ENCODE measurements at places on chromosomes 11 and 22. TPM values are rescaled to one million over a fixed set of nuclear protein-coding genes. Genes with fewer than 3 reads are reported as not detected.

The OR2AT4 gene
- not detected for total RNA-seq

The TNNI2 gene
- total RNA-seq: 0.81 TPM

The P2RX6 gene
- total RNA-seq: 0.26 TPM

The UPK3A gene
- total RNA-seq: not detected

The TMEM184B gene
- 96.3 TPM for total RNA-seq

GRCh38 chr11:37704791-37705190, 1106.8 kb upstream of the RAG2 start:
- DNase-seq: no peak
- H3K4me1 ChIP-seq: no peaks in the 10 kb centered on the region
- H3K27ac ChIP-seq: no peak overlapping the region
- H3K4me3 ChIP-seq: no peak overlapping the region

- H3K4me1 ChIP-seq: peaks cover 9% of the 10 kb centered on the region
- H3K36me3 ChIP-seq: no peaks in the 10 kb centered on the region
- peak; percentile 77 for DNase-seq
Observed at GRCh38 chr11:110093407-110094297, 460 bp downstream of the ZC3H12C start.

- H3K4me3 ChIP-seq: no peak overlapping the region
- H3K27ac ChIP-seq: no peak overlapping the region
- no peaks in the 10 kb centered on the region for H3K27me3 ChIP-seq
- no peaks in the 10 kb centered on the region for H3K36me3 ChIP-seq
Observed at GRCh38 chr11:98800696-98801095, 220.1 kb upstream of the CNTN5 start.

GRCh38 chr11:68146704-68147474, 25.7 kb upstream of the CHKA start:
- H3K36me3 ChIP-seq: no peaks in the 10 kb centered on the region
- no peak for DNase-seq
- H3K27me3 ChIP-seq: no peaks in the 10 kb centered on the region
- H3K4me1 ChIP-seq: no peaks in the 10 kb centered on the region
- no peak overlapping the region for H3K4me3 ChIP-seq
- H3K27ac ChIP-seq: no peak overlapping the region

- no peak overlapping the region for H3K4me3 ChIP-seq
- H3K27ac ChIP-seq: no peak overlapping the region
- no peaks in the 10 kb centered on the region for H3K36me3 ChIP-seq
- no peaks in the 10 kb centered on the region for H3K4me1 ChIP-seq
Observed at GRCh38 chr11:64341851-64342791, 2.1 kb downstream of the CCDC88B start.

DNA sequence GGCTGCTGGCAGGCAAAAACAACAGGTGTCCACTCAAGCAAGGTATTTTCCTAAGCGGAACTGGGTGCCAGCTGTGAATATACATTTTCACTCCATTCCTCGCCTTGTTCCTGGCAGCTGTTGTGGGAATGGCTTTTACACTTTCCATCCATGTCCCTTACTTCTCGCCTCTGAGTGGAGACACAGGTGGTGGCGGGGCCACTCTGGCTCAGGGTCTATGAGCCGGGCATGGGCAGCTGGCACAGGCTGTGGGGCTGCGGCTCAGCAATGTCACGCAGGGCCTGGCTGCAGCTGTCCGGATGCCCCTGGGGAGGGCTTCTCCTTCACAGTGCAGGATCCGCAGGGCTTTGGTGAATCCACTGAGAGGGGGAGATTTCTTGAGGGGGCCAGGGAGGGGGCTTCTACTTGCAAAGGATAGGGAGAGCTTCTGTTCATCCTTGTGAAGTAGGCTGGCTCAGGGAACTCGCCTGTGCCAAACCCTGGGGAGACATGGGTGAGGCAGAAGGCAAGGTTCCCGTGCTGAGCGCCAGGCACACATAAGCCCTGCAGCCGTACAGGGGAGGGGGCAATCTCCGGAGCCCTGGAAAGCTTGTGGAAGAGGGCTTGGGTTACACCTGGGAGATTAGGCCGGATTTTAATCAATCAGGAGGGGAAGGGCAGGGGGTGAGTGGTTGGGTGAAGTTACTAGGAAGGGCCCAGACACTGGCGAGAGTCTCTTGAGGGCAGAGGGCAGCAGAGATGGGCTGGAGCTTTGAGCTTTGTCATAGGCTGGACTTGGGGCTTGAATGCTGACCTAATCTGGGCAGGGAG, 45.7 kb downstream of the KCNQ1OT1 start:
- no peaks in the 10 kb centered on the region for H3K36me3 ChIP-seq
- peak; percentile 70 for DNase-seq
- H3K27ac ChIP-seq: no peak overlapping the region

DNA sequence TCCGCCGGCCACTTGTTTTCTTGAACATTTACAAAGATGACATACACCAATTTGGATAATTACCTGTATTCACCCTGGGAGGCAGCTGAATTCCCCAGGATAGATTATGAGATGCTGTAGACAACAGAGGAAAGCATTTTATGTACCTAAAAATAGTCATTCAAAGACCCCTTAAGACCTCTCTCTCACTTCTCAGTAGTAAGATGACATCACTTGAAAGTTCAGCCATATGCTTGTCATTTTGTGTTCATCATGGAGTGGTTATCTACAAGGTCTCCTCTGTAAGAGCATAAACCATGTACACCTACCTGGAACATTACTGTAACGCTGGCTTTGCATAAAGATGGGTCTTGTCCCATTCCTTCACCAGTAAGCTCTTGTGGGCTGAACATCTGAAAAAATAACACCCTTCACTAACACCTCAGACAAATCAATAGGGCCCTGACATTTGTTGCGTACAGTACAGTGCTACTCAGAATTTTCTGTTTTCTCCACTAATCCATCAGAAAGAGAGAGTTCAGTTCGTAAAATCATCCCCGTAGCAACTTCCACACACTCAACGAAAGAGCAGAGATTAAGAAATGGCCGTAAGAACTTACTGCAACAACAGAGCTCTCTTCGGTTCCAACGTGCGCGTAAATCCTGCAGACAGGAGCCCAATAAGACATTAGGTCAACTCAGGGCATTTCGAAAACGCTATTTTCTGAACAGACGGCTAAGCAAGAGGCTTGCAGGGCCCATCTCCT, 15.6 kb upstream of the WDR74 start:
- DNase-seq: peak; percentile 24
- no peaks in the 10 kb centered on the region for H3K4me1 ChIP-seq
- no peaks in the 10 kb centered on the region for H3K27me3 ChIP-seq

DNA sequence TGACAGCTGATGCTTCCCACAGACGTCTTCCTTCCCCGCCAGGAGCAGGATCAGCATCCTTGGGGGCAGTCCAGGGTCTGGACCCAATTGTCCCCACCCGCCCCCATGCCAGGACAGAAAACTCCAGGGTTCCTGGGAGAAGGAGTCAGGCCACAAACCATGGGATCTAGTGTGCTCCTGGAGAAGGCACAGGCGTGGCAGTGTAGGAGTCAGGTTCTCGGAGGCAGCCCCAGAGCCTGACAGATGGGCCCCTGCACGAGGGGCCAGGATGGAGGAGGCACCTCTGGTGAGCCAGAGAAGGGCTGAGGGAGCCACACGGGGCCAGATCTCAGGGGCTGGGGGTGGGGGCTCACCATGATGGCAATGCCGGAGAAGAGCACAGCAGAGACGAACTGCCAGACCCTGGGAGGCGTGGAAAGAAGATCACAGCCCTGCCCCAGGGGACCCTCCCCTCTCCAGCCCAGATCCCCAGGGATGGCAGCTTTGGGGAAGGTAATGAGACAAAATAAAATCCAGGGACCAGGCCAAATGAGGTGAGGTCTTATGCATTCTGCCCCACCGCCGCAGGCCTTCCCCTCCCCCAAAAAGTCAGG, 13.6 kb downstream of the TP53I11 start:
- H3K27me3 ChIP-seq: no peaks in the 10 kb centered on the region
- no peaks in the 10 kb centered on the region for H3K4me1 ChIP-seq
- no peak overlapping the region for H3K27ac ChIP-seq
- no peaks in the 10 kb centered on the region for H3K36me3 ChIP-seq
- no peak for DNase-seq

DNA sequence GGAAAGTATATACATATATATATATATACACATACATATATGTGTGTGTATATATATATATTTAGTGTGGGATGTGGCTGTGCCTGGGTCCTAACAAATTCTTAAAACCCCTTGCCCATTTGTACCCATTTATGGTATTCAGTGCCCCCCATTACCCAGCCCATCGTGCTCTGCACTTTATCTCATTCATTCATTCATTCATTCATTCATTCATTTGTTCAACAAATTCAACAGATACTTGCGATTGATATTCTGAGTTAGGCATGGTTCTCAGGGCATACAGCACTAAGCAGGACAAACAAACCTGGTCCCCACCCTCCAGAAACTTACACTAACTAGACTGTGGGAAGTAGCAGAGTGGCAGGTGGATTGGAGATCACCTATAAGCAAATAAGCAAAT, 56.6 kb upstream of the LMO2 start:
- H3K4me1 ChIP-seq: no peaks in the 10 kb centered on the region

DNA sequence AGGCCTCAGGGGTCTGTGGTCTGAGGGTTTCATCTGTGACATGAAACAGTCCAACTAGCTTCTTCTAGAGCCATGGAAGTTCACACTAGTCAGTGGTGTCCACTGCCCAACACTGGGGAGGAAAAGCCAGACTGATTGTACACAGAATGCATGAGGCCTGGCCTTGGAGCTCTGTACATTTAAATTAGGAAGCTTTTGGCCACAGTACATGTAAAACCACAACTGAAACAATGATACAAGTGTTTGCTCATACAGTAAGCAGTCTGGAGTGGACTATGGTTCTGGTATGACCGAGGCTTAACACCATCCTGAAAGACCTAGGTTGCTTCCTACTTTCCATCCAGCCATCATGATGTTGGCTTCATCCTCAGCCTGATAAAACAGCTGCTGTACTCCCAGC, 73.8 kb upstream of the SESN3 start:
- H3K36me3 ChIP-seq: no peaks in the 10 kb centered on the region
- no peak overlapping the region for H3K4me3 ChIP-seq
- H3K27ac ChIP-seq: no peak overlapping the region
- H3K27me3 ChIP-seq: no peaks in the 10 kb centered on the region
- no peak for DNase-seq

DNA sequence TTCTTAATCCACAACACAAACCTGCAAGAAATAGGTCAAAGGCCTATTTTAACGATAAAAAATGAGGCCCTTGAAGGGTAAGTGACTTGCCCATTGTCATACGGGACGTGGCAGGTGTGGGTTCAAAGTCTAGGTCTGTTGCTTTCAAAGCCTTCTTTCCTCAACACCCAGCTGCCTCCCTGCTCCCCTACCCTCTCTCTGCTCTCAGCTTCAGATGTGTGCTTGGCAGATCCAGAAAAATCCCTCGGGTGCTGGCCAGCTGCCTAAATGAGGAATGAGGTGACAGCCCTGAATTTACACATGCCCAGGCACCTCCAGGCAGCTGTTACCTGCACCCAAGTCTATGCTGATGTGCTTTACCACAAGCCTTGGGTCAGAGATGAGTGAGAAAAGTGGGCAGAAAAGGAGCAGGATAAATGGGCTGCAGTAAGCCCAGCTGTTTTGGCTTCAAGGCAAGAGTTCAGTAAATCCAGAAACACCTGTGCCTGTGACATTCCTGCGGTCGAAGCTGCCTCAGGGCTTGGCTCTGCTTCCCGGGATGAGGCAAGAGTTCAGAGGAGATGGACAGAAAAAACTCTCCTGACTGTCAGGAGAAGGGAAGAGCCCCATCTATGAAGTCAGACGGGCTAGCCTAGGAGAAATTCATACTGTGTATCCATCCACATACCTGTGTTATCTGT, 49.9 kb upstream of the LDLRAD3 start:
- DNase-seq: no peak
- no peaks in the 10 kb centered on the region for H3K27me3 ChIP-seq
- H3K4me3 ChIP-seq: no peak overlapping the region
- H3K27ac ChIP-seq: no peak overlapping the region

DNA sequence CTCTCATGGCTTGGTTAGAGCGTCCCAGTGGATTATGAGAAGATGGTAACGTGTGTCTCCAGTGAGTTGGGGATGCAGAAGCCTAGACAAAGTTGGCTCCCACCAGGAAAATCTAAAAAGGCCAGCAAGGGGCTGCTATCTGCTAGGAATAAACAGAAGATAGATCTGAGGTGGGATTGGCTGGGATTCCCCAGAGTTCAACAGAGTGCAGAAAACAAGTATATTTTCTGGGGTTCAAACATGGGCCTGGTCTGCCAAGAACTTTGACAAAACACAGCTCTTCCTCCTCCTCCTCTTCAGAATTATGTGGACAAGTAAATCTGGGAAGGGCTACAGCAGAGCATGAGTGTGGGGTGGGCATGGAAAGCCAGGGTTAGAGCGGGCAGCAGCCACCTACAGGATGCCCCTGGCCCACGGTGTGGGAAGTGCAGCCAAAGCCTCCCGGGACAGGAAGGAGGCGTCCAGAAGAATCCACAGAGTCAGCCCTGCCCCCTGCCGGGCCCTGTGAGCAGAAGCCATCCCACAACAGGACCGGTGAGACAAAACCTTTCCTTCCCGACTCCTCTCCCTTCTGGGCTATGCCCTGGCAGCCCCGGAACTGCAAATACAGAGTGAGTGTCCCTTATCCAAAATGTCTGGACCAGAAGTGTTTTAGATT, 67.1 kb downstream of the CD82 start:
- H3K4me3 ChIP-seq: no peak overlapping the region
- DNase-seq: no peak
- H3K4me1 ChIP-seq: no peaks in the 10 kb centered on the region
- H3K27me3 ChIP-seq: no peaks in the 10 kb centered on the region
- H3K36me3 ChIP-seq: no peaks in the 10 kb centered on the region

GRCh38 chr11:78748918-78749690, 174.4 kb upstream of the NARS2 start:
- no peak for DNase-seq
- no peak overlapping the region for H3K27ac ChIP-seq
- no peak overlapping the region for H3K4me3 ChIP-seq
- no peaks in the 10 kb centered on the region for H3K4me1 ChIP-seq

DNA sequence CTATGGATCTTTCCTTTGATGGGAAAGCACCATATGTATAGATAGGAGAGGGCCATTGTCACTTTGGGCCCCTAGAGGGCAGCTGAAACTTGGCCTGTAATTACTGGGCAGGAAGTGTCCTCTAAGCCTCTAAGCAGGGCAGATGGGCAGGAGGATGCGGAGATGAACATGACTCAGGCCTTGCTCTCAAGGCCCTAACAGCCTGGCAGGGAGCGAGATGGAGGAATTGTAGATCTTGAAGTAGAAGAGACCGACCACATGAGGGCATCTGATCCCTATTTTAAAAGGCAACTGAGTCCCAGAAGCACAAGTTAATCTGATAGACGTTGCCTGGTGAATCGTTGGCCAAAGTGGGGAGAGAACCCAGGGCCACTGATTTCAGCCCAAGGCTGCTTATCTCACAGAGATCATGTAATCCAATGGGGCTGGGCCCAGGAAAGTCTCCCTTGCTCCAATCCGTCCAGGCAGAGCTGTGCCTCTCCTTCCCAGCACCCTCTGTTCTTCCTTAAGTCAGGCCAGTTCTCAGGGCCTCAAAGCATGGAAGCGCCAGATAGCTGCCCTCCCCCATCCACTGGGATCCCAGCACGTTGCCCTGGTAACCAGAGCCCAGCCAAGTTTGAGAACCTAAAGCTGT, 2.5 kb upstream of the SEPTIN3 start:
- no peak overlapping the region for H3K4me3 ChIP-seq
- H3K27ac ChIP-seq: no peak overlapping the region
- no peak for DNase-seq
- no peaks in the 10 kb centered on the region for H3K27me3 ChIP-seq
- H3K36me3 ChIP-seq: no peaks in the 10 kb centered on the region

- H3K4me1 ChIP-seq: no peaks in the 10 kb centered on the region
- H3K36me3 ChIP-seq: no peaks in the 10 kb centered on the region
- no peaks in the 10 kb centered on the region for H3K27me3 ChIP-seq
- no peak overlapping the region for H3K27ac ChIP-seq
- H3K4me3 ChIP-seq: no peak overlapping the region
Observed at GRCh38 chr11:69721745-69722144, 17.9 kb upstream of the FGF19 start.

GRCh38 chr11:42772886-42773285, 538.9 kb upstream of the API5 start:
- H3K36me3 ChIP-seq: no peaks in the 10 kb centered on the region
- H3K4me3 ChIP-seq: no peak overlapping the region
- no peaks in the 10 kb centered on the region for H3K4me1 ChIP-seq
- no peak overlapping the region for H3K27ac ChIP-seq

Data from aorta (tissue), 5 donors.